ENCODE measurements at places on chromosomes 12 and 14.

- DNase-seq = no peak
Measured at GRCh38 chr14:54427871-54428270, 13.3 kb downstream of the CNIH1 start.

- DNase-seq = no peak
Measured at GRCh38 chr14:49206828-49207227, 379.4 kb downstream of the RPS29 start.

DNA sequence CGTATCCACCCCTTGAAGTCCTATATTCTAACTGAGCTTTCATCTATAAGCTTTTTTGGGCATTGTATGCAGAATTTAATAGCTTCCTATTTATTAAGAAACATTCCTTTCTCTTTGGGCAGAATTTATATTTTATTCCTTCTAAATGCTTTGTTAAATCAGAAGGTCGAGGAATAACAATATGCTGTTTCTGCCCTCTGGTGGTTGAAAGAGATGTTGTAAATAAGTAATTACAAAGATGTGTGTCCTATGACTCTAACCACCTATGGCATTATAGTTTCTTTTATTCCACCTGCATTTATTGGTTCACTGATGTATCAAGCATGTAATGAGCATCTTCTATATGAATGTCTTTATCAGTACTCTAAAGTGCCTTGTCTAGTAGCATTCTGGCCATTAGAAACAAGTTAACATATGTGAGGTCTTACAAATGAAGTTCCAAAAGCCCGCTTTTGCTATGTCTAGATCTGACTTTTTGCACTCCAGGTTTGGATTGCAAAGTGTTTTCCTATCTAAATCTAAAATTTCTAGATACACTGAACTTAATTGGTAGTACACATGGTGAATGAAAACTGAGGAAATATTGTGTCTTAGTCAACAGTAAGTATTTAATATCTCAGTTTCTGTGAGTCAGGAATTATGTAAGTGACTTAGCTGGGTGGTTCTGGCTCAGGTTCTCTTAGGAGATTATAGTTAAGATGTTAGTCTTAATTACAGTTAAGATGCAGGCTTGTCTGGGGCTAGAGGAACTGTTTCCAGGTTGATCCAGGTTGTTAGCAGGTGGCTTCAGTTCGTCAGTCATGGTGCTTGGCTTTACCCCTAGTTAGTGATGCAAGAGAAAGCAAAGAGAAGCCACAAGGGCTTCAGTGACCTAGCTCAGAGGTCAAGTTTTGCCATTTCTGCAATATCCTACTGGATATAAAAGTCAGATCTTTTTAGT is 57.5 kb downstream of the PLEKHA5 start:
- peak; percentile 29 for DNase-seq

DNA sequence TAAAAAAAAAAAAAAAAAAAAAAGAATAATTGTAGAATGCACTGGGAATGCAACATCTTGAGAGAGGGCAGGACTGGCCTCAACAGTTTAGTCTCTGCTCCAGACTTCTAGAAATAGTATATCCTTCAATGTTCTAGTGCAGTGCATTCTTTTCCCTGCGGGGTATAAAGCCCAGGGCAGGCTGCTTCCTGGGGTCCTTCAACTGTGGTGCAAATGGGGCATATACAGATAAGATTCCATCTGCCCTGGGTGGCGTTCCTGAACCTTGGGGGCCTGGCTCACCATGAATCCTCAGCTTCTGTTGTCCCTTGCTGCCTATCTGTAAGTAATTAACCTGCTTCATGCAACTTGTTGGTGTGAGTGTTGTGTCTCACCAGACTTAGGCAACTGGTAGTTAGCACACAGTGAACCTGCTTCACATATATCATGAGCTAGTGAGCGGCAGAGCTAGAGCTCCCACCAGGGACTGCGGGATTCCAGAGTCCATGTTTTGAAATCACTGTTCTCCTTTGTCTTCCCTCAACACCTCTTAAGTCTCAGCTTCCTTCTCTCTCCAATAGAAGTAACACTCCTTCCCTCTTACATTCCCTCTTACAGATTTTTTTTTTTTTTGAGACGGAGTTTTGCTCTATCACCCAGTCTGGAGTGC is 177.6 kb downstream of the SUDS3 start:
- no peak for DNase-seq

DNA sequence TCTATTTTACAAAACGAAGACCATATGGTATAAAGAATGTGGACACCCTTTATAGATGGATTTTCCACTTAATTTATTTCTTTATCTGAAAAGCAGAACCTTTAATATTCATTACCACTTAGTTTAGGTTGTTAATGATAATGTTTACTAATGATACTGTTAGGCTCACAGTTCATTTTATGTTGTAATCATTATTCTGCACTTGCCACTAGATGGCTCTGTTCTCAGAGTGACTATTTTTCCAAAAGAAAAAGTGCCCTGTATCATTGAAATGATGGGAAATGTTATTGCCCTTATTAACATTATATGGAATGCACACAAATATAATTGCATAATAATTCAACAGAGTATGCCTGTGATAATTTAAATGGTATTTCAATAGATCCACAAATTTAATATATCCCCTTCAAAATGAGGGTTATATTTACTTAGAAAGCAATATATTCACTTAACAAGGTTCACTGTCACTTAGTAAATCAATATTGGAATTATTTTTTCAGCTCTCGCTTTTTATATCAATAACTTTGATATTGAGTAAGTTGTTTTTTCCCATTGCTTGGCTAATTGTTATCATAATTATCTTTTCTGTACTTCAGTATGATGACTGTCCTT is 95.7 kb downstream of the PDE3A start:
- peak; percentile 2 for DNase-seq

GRCh38 chr12:19410211-19410610 is 29.1 kb upstream of the AEBP2 start:
- DNase-seq = no peak

- no peak for DNase-seq
Measured at GRCh38 chr14:62957562-62957961, 87.7 kb downstream of the KCNH5 start.

- DNase-seq = peak; percentile 76
Measured at GRCh38 chr12:54207539-54208294, 18.9 kb upstream of the SMUG1 start.

DNA sequence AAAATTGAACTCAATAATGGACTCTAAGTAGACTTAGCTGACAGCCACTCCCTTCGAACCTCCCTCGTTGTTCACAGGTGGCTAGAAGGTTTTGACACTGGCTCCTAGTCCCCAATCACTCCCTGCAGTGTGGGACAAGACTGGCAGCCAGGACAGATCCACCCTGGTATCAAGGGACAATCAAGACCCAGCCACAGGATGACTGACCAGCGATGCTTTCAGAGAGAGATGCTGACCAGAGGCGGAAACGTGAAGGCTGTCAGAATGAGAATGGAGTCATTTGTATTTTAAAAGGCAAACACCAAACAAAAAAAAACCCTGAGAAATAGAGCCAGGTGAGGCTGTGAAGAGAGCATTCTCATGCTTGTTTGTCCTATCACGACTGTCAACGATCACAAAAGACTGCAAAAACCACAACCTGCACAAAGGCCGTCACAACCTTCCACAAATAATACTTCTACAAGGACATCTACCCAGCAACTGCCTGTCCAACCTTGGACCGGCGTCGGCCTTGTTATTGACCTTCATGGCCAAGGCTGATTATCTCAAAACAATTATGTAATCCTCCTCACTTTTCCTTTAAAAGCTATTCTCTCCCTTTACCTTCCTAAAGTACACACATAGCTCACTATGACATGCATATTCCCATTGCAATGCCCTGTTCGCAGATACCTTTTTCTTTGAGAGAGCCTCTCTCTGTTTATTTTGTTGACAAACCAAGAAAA is 13.2 kb downstream of the EIF5 start:
- peak; percentile 11 for DNase-seq

- DNase-seq = no peak
Measured at GRCh38 chr12:65269603-65270002, 8.9 kb upstream of the MSRB3 start.

- DNase-seq = peak; percentile 70
Measured at GRCh38 chr14:70622111-70622712, 19.5 kb upstream of the TTC9 start.

GRCh38 chr14:68462683-68463082 is 330.2 kb downstream of the ZFP36L1 start:
- no peak for DNase-seq

GRCh38 chr14:53355581-53356112 is 202.5 kb upstream of the DDHD1 start:
- DNase-seq = no peak

DNA sequence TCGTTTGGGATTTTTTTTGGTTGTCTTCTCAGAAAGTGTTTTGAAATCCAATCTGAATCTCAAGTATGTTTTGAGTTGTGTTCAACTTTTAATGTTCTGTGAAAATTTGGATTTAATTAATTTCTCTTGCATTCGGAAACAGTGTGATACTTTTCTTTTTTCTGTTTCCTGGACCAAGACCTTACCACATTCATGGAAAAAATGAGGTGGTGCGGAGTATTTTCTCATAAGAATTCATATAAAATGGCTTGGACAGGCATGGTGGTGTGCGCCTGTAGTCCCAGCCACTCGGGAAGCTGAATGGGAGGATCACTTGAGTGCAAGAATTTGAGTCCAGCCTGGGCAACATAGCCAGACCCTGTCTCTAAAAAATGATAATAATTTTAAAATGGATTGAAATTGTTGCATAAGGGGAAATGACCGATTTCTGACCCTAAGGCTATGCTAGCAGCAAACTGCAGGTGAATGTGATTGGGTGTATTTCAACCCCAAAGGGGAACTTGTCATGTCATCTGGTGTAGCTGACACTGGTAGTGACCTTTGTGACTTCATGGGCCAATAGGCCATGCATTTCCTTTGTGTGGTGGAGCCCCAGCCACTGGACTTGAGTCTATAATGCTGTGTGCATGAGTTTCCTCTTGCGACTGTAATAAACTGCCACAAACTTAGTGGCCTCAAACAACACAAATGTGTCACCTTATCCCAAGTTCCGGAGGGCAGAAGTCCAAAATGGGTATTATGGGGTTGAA is 123.5 kb upstream of the RFLNA start:
- DNase-seq = peak; percentile 7

Data from CD4-positive, alpha-beta T cell treated with Interleukin-17A for 1 hour (primary cell).